Heart right ventricle (tissue), 16 donors: ENCODE measurements at places on chromosomes 3 and 15.

DNA sequence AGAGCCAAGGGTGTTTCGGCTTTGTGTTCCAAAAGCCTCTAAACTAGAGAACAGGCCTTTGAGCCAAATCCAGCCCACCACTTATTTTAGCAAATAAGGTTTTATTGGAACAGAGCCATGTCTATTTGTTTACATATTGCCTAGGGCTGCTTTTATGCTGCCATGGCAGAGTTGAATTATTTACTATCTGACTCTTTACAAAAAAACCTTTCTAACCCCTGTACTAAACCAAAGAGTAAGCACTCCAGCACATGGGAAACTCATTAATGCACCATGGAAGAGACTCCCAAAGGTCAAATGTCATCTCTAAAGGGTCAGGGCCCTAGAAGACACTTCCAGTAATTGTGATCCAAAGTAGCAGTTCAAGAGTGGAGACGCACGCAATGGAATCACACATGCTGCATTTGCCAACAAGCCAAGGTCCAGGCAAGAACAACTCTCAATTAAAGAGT, 22.3 kb downstream of the OSBPL10 start:
- DNase-seq, result peak; percentile 53

- no peak for DNase-seq
Measured at GRCh38 chr3:191441687-191442086, 19.3 kb upstream of the PYDC2 start.

DNA sequence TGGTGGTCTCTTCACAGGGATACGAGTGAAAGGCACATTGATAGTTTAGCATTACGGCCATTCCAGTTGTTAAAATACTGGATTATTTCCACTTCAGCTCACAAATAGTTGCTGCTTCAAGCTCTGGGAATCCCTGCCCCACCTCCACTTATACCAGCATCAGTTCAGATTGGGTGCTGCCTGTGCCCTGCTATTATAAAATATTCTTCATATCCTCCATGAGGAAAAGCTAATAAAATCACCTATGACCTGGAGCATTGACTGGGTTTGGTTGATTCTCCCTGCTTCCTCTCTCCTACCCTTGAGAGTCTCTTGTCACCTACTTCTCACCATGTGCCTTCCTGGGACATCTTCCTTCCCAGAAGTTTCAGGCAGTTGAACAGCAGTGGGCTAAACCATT, 529.0 kb downstream of the MCTP2 start:
- no peak for DNase-seq

DNA sequence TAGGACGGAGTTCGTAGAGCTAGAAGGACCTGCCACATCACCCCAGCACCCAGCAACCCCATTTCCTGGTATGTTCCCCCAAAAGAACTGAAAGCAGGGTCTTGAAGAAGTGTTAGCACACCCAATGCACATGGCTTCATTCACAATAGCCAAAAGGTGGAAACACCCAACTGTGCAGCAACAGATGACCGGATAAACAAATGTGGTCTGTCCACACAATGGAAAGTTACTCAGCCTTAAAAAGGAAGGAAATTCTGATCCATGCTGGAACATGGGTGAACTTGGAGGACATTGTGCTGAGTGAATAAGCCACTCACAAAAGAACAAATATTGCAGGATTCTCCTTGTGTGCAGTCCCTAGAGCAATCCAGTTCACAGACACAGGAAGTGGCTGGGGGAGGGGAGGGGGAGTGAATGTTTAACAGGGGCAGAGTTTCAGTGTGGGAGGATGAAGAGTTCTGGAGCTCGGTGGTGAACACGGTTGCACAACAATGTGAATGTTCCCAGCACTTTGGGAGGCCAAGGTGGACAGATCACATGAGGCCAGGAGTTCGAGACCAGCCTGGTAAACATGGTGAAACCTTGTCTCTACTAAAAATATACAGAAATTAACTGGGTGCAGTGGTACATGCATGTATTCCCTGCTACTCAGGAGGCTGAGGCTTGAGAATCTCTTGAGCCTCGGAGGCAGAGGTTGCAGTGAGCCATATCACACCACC, 157.5 kb downstream of the NUP210 start:
- no peak for DNase-seq

DNA sequence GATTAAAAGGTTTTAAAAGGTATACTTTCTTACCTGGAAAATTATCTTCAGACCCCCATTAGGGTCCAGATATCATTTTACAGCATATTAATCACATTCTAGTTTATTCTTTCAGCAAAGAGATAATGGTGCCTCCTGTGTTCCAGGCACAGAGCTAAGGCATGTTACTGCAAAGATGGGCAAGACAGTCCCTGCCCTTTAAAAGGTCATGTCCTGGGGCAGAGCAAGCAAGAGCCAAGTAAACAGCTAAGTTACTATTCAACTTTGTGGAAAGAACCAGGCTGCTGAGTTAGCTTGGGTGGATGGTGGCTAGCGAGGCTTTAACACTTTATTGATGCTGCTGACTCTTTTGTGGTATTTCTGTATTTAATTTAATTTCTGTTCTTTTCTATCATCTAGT, 75.0 kb downstream of the LRRC28 start:
- no peak for DNase-seq

DNA sequence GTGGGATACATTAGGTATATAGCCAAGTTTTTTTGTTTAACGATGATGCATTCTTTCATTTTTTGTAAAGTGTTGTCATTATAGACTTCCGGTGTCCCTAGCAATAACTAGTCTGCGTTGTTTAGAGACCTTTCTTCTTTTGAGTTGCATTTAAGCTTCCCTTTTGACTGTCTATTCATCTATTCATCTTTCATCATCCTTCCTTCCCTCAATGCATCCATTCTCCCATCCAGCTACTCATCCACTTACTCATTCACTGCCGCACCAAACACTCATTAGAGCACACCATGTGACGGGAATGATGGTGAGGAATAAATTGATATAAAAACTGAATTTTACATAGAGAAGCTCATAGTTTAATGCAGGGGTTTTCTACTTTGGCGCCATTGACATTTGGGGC, 32.9 kb downstream of the OR4F15 start:
- DNase-seq, result no peak

DNA sequence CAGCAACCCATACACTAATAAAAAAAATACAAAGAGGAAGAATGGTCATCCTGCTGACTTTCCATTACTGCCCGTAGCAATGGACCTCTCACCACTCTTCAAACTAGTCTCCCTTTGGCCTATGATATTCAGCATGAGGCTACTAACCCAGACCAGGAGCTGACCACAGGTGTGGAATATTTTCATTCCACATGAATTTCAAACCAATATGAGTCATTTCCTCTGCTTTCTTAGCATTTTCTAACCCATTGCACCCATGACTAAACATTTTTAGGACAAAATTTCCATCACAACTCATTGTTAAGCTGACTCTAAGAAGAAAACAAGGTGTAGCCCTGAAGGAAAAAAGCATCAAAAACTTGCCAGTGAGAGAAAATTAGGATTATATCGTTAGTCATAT, 34.0 kb upstream of the ZPLD1 start:
- no peak for DNase-seq

- DNase-seq, result no peak
Measured at GRCh38 chr3:56720849-56721248, 37.8 kb upstream of the TASOR start.

GRCh38 chr3:134334901-134335280, 39.4 kb downstream of the AMOTL2 start:
- DNase-seq, result no peak

DNA sequence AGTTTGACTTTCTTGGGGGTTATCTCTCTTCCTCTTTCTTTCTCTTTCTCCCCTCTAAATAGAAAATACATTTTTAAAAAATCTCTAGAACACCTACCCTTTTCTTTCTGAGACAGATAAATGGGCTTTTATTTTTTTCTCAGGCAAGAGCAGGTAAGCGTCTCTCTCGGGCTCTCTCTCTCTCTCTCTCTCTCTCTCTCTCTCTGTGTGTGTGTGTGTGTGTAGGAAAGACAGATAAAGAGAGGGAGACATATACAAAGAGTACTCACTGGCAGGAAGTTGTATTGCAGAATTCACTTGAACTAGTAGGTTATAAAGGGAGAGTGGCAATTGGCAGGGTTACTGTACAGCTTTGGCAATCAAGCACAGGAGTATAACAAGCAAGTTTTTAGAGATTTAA, 118.1 kb upstream of the LSAMP start:
- no peak for DNase-seq

GRCh38 chr3:120497818-120498217, 47.0 kb upstream of the FSTL1 start:
- no peak for DNase-seq

DNA sequence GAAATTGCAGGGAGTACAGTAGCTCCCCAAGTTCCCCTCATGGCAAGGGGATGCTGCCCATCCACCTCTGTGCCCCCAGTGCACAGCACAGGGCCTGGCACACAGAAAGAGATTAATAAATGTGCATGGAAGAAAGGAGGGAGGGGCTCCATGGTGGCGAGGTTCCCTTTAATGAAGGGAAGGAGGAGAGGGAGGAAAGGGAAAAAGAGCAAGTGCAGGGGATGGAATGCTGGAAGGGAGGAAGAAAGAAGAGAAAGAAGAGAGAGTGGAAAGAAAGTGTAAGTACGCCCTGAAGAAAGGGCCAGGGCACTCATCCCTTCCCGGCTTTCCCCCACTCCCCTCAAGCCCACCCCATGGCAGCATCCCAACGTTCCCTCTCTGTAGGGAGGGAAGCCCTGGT, 1.5 kb upstream of the VIPR1 start:
- DNase-seq, result no peak

GRCh38 chr3:37773911-37774310, 87.8 kb upstream of the CTDSPL start:
- DNase-seq, result no peak

- no peak for DNase-seq
Measured at GRCh38 chr3:131353986-131354385, 27.6 kb upstream of the NUDT16 start.

DNA sequence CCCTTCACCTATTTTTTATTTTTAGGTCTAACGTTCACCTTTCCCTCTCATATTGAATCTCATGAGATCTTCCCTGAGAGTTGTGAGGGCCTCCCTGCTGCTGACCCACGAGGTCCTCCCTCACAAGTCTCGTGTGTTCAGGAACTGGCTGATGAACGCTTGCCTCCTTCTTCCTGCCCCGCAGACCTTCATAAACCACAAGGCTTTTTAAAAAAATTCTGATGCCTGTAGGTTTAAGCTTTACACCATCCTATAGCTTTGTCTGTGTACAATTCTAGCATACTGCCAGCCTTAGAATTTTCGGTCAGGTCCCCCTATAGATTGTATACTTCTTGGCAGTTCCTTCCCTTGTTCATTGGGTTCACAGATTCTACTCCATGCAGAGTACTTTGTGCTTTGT, 50.5 kb downstream of the CHST2 start:
- no peak for DNase-seq

DNA sequence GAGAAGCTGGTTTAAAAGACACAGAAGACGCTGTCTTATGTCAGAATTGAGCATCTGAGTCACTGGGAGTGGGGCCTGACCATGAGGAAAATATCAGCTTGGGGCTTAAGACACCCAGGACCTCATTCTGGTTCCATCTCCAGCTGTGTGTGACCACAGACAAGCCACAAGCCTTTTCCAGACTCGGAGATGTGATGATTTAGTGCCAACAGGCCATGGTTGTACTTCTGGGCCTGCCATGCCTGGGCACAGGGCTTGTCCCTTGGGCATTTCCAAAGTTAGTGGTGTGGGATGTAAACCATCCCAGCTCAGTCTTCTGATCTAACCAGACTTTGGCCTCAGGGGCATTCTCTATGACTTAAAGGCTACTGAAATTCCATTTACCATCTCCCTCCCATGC, 269.8 kb downstream of the RYR3 start:
- no peak for DNase-seq

GRCh38 chr3:100401674-100402041, 319 bp downstream of the LNP1 start:
- peak; percentile 31 for DNase-seq

GRCh38 chr3:79910337-79910736, 142.5 kb upstream of the ROBO1 start:
- DNase-seq, result no peak

DNA sequence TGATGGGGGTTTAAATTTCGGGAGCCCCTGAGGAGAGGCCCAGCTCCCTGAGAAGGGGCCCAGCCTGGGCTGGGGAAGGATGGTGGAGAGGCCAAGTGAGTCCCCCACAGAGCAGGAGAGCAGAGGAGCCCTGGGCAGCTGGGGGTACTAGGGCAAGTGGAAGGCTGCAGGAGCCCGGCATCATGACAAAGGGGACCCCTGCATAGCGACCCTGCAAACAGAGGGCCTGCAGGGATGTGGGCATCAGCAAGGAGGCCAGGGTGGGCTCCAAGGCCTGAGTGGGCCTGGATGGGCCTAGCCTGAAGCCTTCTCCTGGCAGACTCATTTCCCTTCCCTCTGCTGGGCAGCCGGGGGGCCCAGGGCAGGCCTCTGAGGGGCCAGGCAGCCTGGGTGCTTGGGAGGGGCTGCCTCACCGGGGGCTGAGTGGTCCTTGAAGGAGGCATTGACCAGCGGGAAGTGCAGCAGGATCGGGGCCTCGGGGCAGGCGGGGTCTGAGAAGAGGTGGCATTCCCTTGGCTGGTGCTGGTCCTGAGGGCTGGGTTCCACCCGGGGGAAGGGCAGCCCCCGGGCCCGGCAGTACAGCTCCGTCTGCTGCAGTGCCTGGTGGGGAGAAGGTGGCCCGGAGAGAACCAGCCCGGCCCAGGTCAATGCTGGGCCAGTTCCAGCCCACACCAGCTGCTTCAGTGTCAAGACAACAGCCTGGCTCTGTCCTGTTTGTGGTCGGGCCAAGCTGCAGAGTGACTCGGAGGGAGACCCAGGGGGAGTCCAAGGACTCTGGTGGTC, 24.7 kb downstream of the PLA2G4D start:
- DNase-seq, result no peak

DNA sequence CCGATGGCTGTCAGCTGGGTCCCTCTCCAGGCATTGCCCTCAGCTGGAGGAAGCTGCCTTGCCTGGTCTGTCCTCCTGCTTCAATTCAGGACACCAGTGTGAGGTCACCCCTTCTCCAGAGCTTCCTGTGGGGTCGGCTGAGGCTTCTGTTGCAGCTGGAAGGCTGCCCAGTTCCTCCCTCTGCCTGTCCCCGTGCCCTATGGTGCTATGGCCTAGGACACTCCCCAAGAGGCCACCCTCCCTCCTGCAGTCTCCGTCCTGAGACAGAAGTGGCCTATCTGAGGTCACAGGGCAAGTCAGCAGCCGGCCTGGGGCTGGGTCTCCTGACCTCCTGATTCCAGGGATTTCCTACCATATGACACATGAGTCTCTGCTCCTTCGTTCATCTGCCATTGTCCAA, 57.9 kb downstream of the RASGRF1 start:
- no peak for DNase-seq

- DNase-seq, result no peak
Measured at GRCh38 chr15:76382987-76383728, 46.6 kb downstream of the ISL2 start.

- no peak for DNase-seq
Measured at GRCh38 chr15:26562336-26562735, 210.5 kb downstream of the GABRB3 start.

GRCh38 chr3:7950890-7951289, 550.7 kb upstream of the LMCD1 start:
- no peak for DNase-seq

GRCh38 chr3:134453631-134454030, 32.2 kb downstream of the ANAPC13 start:
- no peak for DNase-seq
